ENCODE measurements at places on chromosomes 12 and 14.

DNA sequence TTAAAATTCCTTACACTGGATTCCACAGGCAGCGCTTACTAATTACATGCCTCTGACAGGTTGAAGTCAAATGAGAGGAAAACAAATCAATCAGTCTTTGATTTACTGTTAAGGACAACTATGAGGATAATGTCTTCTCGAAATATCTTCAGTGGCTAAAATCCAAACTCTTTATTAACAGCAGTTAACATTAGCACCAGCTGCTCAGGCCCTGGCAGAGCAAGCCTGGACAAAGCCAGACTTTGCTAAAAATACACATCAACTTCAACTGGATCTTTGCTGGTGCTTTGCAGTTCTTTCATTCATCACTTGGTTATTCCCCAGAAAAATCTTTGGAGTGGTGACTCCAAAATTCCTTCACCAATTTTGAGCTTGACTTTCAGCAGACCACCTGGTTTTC is 98.7 kb downstream of the HECTD4 start:
- H3K36me3 ChIP-seq = no peaks in the 10 kb centered on the region
- no peaks in the 10 kb centered on the region for H3K4me1 ChIP-seq

DNA sequence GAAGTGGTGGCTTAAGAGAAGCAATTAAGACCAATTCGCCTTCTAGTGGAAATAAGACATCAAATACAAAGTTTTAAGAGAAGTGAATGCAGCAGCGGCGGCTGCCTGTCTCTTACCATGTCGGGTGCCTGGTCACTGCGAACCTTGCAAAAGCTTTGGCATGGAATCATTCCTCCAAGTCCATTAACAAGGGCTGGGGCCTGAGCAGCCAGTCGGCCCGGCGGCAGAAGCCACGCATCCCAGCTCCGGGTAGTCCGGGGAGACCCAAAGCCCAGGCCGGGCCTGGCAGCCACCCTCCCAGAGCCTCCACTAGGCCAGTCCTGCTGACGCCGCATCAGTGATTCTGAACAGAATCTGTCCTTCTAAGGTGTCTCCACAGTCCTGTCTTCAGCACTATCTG is 321.0 kb downstream of the TMEM121 start:
- DNase-seq = no peak
- H3K27me3 ChIP-seq = no peaks in the 10 kb centered on the region
- H3K4me1 ChIP-seq = no peaks in the 10 kb centered on the region
- H3K4me3 ChIP-seq = no peak overlapping the region
- no peak overlapping the region for H3K27ac ChIP-seq
- no peaks in the 10 kb centered on the region for H3K36me3 ChIP-seq

DNA sequence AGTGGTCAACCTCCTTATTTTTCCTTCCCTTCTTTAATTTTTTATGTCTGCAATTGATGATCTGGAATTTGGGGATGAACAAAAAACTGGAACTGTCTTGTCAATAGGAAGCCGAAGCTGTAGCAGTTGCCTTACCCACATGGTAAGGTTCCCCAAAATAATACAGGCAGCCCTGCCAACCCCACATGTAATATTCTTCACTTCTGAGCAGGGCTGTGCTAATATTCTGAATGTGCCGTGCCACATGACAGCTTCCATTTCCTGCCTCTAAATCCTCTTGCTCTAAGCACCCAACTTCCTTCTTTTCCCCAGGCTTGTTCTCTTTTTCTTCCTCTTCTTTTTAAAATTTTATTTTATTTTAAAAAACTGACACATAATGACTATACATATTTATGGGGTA is 39.6 kb downstream of the GPATCH2L start:
- H3K4me3 ChIP-seq = no peak overlapping the region
- H3K4me1 ChIP-seq = no peaks in the 10 kb centered on the region
- no peak overlapping the region for H3K27ac ChIP-seq

DNA sequence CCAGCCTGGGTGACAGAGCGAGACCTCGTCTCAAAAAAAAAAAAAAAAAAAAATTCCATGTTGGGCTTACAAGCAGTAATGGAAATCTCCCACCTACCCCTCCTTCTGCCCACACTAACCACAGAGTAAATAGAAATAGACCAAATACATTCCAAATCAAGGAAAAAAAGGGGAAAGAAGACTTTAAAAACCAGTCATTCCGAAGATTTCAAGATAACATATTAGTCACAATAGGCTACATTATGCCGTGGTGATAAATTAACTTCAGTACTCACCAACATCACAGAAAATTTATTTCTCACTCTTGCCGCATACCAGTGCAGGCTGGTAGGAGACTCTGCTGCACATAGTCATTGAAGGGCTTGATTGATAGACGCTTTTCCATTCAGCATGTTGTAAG is 15.5 kb upstream of the ETV6 start:
- H3K4me1 ChIP-seq = no peaks in the 10 kb centered on the region
- no peak overlapping the region for H3K4me3 ChIP-seq
- no peaks in the 10 kb centered on the region for H3K36me3 ChIP-seq
- H3K27me3 ChIP-seq = no peaks in the 10 kb centered on the region
- no peak overlapping the region for H3K27ac ChIP-seq
- no peak for DNase-seq

DNA sequence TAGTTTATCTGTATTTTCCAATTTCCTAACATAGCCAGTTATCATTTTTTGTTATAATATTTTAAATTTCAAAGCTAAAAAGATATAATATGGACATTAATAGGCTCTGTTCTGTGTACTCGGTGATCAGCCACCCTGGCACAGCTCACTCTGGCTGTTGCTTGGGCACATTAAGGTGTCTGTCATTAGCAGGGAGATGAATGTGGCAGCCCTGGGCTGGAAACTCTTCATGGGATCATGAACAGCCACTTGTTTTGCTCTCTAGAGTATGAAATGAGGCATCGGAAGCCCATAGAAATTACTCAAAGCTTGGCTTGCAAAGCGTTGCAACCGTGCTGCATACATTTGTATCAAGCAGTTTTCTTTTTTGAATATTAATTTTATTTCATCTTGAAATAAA is 233.2 kb downstream of the DACT1 start:
- H3K36me3 ChIP-seq = no peaks in the 10 kb centered on the region
- no peak overlapping the region for H3K4me3 ChIP-seq
- no peaks in the 10 kb centered on the region for H3K4me1 ChIP-seq

GRCh38 chr12:108355069-108355468 is 16.0 kb upstream of the CMKLR1 start:
- H3K4me1 ChIP-seq = no peaks in the 10 kb centered on the region
- H3K4me3 ChIP-seq = no peak overlapping the region
- H3K27ac ChIP-seq = no peak overlapping the region
- no peaks in the 10 kb centered on the region for H3K36me3 ChIP-seq

DNA sequence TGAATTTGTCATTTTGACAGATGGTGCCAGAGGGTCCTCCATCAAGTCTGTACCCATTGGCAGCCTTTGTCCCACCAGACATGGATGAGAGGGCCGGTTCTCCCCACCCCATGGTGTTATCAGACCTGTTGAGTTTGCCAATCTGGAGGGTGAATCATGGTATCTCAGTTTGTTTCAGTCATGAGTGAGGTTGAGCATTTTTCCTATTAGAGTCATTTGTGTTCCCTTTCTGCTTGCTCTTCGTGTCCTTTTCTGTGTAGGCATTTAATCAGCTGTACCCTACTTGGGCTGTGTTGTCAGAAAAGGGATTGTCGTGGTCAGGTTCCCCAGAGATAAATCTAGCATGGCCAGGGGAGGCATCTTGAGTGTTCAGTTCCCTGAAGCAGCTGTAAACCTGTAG is 30.5 kb downstream of the SLC24A4 start:
- no peaks in the 10 kb centered on the region for H3K36me3 ChIP-seq
- no peaks in the 10 kb centered on the region for H3K27me3 ChIP-seq
- DNase-seq = no peak
- no peak overlapping the region for H3K27ac ChIP-seq
- no peaks in the 10 kb centered on the region for H3K4me1 ChIP-seq

DNA sequence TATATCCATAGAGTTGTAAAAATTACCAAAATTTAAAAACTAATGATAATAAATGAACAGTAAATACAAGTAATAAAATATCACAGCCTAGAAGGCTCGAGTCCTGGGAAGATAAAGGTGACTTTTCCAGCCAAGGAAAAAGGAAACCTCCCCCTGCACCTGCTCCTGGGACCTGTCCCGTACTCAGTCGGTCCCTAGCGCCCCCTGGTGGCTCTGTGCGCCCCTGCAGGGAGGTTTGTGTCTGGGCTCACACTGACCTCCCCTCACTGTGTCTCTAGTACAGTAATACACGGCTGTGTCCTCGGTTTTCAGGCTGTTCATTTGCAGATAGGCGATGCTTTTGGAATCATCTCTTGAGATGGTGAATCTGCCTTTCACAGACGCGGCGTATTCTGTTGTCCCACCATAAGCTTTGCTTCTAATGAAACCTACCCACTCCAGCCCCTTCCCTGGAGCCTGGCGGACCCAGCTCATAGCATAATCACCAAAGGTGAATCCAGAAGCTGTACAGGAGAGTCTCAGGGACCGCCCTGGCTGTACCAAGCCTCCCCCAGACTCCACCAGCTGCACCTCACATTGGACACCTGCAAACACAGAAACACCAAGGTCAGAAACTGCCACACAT is 1030.4 kb downstream of the TMEM121 start:
- H3K36me3 ChIP-seq = no peaks in the 10 kb centered on the region
- no peaks in the 10 kb centered on the region for H3K4me1 ChIP-seq
- no peaks in the 10 kb centered on the region for H3K27me3 ChIP-seq

- no peak overlapping the region for H3K27ac ChIP-seq
- no peaks in the 10 kb centered on the region for H3K27me3 ChIP-seq
- H3K4me3 ChIP-seq = no peak overlapping the region
Measured at GRCh38 chr12:48693572-48693971, 11.5 kb upstream of the KANSL2 start.

DNA sequence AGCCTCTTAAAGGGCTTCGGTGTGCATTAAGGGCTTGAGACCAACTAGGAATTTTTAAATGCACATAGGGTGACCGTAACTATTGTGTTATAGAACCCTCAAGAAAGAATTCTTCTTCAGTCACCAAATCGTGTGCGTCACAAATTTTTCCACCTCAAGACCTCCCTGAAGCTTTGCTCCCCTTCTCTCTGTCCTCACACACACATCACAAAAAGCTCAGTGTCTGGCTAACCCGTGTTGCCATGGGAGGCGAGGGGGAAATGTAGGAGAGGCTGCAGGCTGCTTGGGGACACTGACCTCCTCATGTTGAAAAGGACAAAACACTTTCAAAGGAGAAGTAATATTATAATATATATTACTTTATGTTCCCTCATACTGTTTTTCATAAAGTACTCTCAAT is 10.6 kb downstream of the SSPN start:
- H3K27ac ChIP-seq = no peak overlapping the region
- H3K36me3 ChIP-seq = no peaks in the 10 kb centered on the region
- no peak overlapping the region for H3K4me3 ChIP-seq
- no peaks in the 10 kb centered on the region for H3K27me3 ChIP-seq
- no peaks in the 10 kb centered on the region for H3K4me1 ChIP-seq
- no peak for DNase-seq

DNA sequence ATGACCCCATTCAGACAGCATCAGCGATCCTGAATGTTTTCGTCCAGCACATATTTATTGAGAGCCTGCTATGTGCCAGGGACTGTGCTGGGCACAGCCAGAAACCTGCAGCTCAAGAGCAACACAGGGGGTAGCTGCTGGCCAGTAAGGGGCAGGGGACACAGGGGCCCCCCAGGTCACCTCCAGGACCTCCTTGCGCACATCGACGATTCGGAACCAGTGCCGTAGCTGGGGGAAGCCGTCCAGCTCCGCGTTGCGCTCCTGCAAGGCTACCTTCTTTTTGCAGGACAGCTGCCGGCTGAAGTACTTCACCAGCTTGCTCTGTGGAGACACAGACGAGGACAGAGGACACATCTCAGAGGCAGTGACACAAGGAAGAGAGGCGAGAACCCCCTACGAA is 108.7 kb downstream of the KSR2 start:
- H3K4me1 ChIP-seq = no peaks in the 10 kb centered on the region
- no peaks in the 10 kb centered on the region for H3K27me3 ChIP-seq
- H3K36me3 ChIP-seq = no peaks in the 10 kb centered on the region
- no peak overlapping the region for H3K27ac ChIP-seq
- no peak for DNase-seq
- H3K4me3 ChIP-seq = no peak overlapping the region

- no peak for DNase-seq
- no peaks in the 10 kb centered on the region for H3K27me3 ChIP-seq
- no peaks in the 10 kb centered on the region for H3K4me1 ChIP-seq
- no peak overlapping the region for H3K4me3 ChIP-seq
- no peak overlapping the region for H3K27ac ChIP-seq
- no peaks in the 10 kb centered on the region for H3K36me3 ChIP-seq
Measured at GRCh38 chr12:29346769-29347421, 34.1 kb downstream of the ERGIC2 start.

- H3K27ac ChIP-seq = no peak overlapping the region
- no peaks in the 10 kb centered on the region for H3K36me3 ChIP-seq
- H3K27me3 ChIP-seq = no peaks in the 10 kb centered on the region
- DNase-seq = no peak
Measured at GRCh38 chr12:18476861-18477260, 215.5 kb downstream of the PIK3C2G start.

DNA sequence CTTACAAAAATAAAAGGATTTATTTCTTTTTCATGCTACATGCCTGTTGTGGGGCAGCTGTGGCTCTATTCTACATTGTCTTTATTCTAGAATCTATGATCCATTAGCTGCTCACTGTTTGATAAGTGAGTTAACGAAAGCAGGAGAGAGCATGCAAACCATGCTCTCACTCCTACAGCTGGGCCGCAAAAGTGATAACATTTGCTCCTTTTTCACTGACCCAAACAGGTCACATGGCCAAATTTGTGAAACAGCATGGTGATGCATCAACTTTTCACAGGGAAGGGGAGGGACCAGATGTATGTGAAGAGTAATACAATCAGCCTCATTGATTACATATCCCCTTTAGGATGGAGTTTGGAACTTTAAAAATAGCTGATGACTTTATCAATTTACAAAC is 456.9 kb upstream of the SYT1 start:
- H3K27me3 ChIP-seq = no peaks in the 10 kb centered on the region
- no peak for DNase-seq
- H3K36me3 ChIP-seq = no peaks in the 10 kb centered on the region

- no peaks in the 10 kb centered on the region for H3K27me3 ChIP-seq
- no peak overlapping the region for H3K27ac ChIP-seq
Measured at GRCh38 chr12:24748326-24748725, 200.6 kb downstream of the BCAT1 start.

DNA sequence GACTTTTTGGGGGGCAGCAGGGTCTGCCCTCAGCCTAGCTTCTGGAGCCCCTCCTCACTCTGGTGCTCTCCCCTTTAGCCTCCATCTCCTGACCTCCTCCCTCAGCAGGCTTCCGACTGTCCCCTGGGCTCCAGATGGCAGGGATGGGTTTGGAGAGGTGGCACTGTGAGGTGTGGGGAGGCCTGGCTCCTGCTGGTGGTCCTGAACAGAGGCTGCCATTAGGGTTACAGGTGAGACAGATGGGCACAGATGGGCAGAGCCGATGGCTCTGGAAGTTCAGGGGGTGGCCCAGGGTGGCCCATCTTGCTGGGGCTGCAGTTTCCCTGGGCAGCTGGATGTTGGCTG is 68.5 kb upstream of the BEGAIN start:
- H3K4me1 ChIP-seq = no peaks in the 10 kb centered on the region
- H3K27ac ChIP-seq = no peak overlapping the region
- no peak for DNase-seq
- H3K4me3 ChIP-seq = no peak overlapping the region

- no peak overlapping the region for H3K4me3 ChIP-seq
- no peak for DNase-seq
- no peaks in the 10 kb centered on the region for H3K27me3 ChIP-seq
- H3K36me3 ChIP-seq = no peaks in the 10 kb centered on the region
Measured at GRCh38 chr14:65449647-65450046, 37.1 kb downstream of the FUT8 start.
